ENCODE measurements at places on chromosomes 11 and 22.

DNA sequence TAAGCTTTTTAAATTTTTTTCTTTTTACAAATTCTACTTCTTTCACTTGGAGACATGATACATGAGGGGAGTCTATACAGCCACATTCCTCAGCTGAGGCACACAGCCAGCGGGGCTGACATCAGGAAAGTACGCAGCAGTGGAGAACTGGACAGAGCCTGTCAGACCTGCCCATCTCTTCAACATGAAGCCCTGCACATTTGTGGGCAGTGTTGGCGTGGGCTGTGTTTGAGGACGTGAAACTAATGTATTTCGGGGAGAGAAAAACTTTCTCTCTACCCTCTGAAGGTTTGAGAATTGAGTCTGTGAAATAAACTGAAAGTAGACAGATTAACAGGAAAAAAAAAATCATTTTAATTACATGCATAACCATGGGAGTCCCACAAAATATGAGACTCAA lies 84.8 kb upstream of the HTATIP2 start:
- DNase-seq = no peak

DNA sequence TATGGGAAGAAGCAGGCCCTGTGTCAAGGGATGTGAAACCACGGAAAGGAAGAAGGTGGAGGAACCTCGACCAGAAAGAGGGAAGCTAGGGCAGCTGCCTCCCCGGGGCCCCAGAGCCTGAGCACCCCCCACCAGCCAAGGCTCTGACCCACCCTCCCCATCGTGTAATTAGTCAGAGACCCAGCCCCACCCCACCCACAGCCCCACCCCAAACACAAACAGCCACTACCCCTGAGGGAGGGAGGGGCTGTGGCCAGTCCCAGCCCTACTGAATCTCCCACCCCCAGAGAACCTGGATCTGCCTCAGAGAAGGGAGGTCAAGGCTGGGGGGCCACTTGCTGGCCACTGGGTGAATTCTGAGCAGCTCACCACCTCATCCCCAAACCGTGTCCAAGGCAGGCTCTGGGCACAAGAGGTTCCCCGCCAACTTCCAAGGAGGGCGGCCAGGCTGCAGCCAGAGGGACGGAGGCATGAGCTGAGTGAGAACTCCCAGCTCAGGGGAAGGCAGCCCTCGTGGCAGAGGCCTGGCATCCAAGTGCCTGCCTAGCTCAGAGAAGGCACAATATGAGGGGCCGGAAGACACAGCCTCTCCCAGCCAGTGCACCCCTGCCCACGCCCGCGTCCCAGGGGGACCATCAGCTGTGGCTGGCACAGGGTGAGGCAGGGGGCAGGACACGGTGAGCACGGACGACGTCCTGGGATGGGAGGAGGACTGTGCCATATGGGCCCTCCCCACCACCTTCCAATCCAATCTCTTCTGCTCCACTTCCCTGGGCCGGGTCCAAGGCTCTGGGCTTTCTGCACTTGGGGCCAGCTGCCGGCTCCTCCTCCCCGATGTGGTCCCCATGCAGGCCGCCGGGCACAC lies 2.7 kb downstream of the PLXNB2 start:
- no peak for DNase-seq

- no peak for DNase-seq
Measured at GRCh38 chr22:21599053-21599893, 30.5 kb downstream of the YDJC start.

- no peak for DNase-seq
Measured at GRCh38 chr22:29979777-29980321, 96.9 kb downstream of the MTMR3 start.

DNA sequence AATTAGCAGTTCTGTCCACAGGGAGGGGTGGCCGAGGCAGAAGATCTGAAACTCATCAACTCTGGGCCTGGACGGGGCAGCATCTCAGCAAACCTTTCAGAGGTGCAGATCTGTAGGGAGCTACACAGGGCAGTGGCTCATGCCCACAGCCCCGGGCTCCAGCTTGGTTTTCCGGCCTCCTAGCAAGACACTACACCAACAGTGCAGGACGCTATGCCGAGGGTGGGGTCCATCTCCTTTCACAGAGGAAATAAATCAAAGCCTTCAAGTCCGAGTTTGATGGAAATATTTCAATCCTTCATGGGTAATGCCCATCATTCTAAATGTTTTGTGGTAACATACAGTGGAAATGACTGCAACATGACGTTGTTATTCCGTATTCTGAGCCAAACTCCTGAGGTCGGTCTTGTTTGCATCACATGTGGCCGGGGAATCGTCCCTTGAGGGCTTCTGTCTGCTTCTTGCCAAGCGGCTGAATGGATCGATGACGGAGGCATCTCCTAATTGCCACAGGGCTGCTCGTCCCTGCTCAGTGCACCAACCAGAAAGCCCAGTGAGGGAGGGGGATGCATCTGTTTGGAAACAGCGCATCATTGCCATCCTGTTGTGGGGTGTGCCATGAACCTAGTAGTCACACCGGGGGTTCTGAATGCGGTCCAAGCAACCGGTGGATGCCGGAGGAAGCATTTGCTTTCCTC lies 30.0 kb downstream of the LINC01488 start:
- no peak for DNase-seq

- DNase-seq = no peak
Measured at GRCh38 chr11:32489464-32489863, 54.1 kb upstream of the WT1 start.

GRCh38 chr11:86673055-86673843 lies 833 bp upstream of the ME3 start:
- no peak for DNase-seq

DNA sequence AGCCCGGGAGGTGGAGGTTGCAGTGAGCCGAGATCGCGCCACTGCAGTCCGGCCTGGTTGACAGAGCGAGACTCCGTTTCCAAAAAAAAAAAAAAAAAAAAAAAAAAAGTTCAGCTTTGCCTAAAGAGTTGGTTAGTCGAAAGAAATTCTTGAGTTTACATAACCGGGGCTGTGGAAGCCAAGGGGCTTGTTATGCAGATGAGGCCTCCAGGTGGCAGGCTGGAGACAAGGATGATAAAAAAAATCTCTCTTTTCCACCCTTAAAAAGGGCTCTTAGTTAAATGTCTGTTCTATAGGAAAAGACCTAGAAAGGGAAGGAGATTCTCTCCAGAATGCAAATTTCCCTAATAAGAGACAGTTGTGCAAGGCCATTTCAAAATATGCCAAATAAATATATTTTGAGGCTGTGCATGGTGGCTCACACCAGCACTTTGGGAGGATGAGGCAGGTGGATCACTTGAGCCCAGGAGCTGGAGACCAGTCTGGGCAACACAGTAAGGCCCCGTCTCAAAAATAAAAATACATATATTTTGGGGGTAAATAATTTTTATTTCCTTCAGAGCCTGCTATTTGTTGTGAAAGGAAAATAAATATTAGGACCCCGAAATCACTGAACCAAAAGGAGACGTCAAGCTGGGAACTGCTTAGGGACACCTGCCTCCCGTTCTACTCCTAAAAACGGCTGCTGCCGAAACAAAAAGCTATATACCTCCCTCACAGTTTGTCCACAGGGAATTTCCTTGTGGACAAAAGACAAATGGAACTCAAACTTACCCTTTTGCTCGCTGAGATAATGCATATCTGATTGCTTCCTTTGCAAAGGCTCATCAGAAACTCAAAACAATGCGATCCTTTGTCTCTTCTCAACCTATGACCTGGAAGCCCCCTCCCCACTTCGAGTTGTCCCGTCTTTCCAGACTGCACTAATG lies 2.4 kb upstream of the IFITM2 start:
- DNase-seq = peak; percentile 7

DNA sequence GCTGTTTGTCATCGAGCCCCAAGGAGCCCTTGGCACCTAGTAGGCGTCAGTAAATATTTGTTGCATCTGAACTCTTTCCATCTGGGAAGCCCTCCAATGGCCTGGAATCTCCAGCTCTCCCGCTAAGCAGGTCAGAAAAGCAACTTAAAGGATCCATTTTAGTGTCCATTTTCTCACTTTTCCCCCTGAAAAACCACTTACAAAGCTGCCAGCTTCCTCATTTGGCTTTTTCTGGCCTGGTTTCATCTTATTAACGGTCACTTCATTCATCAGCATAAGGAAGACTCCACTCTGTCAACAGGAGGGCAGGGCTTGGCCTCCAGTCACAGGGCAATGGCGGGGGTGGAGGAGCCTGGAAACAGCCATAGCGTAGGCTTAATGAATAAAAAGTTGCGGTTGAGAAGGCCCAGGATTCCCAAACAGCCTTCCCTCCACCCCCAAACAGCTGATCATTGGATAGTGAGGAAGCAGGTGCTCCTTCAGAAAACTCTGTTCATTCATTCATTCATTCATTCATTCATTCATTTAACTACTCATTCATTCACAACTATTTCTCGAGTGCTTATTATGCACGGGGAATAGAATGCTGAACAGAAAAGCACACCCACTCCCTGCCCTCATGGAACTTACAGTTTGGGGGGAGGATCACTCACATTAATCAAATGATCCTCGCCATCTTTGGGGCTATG lies 104.5 kb upstream of the RCN1 start:
- no peak for DNase-seq

- DNase-seq = no peak
Measured at GRCh38 chr11:119889111-119889510, 160.1 kb upstream of the NECTIN1 start.

DNA sequence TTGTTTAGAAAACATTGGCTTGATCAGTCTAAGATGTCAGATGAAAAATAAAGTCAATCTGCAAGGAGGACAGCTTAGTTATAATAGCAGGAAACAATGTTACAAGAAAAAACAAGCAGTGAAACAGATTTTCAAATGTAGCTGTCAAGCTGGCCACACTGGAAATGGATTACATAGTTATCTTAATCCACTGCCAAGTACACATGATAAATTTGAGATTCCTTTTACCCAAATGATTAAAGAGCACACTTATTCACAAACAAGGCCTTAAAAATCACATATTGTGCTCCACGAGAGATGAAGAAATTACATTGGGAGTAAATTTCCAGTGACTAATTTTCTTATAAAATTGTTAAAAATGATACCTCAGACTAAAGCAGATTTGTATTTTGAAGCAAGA lies 17.5 kb upstream of the ESAM start:
- DNase-seq = no peak

DNA sequence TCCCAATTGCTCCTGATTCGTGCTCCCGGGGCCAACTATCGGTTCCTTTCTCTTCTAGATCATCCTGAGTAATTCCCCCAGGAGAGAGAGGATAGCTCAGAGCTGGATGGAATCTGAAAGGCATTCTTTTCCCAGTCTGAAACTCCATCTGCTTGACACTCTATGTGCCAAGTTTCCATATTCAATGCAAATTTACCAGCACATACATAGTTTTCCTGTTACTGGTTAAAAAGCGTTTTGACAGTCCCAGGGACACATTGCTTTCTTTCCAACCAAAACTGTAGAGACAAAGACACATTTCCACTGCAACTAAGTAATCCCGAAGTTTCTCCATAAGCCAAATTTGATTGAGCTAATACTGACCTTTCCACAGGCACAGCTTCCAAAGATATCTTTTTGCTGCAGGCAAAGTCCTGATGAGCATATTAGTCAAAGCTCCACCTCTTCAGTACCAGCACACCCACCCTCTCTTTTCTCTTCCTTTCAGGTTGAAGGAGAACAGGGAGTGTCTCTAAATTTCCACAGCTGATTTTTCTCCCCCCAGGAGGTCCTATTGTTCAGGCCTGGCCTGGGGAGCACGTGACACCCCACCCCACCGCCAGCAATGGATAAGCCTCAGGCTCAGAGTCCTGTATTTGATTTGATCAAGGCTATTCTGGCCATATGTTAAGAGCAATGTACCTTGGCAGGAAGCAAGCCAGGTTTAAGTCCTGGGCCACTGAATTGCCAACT lies 9.7 kb upstream of the ANKK1 start:
- DNase-seq = no peak

DNA sequence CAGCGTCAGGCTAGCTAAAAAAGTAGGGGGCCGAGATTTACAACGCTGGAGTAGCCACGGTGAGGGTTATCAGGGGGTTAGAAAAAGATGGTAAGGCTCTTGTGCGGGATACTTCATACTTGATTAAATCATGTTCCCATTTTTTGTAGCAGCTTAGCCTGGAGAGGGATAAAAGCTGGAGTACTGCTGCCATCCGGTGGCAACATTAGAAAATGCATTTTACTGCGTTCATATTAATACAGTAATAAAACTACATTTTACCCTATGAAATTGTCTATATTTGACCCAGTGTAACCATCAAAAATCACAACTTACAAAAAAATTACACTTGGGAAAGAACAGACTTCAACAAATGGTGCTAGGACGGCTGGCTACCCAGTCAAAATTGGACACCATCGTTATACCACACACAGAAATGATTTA lies 17.3 kb downstream of the RPUSD4 start:
- peak; percentile 50 for DNase-seq

DNA sequence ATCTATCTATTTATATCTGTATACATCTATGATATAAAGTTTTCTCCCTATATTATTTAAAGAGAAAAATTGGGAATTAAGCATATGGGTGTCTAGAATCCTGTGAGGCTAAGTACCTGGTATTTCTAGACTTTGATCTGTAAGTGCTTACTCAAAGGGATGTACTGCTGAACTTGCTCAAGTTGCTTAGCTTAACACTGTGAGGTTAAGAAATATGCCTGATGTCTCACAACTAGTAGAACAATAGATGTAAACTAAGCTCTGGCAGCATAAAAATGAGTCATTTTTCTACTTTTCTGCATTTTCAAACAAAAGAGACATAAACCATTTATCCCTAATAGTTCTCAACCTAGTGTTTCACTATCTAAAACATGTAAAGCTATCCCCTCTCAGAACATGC lies 744.4 kb upstream of the ANO3 start:
- no peak for DNase-seq

DNA sequence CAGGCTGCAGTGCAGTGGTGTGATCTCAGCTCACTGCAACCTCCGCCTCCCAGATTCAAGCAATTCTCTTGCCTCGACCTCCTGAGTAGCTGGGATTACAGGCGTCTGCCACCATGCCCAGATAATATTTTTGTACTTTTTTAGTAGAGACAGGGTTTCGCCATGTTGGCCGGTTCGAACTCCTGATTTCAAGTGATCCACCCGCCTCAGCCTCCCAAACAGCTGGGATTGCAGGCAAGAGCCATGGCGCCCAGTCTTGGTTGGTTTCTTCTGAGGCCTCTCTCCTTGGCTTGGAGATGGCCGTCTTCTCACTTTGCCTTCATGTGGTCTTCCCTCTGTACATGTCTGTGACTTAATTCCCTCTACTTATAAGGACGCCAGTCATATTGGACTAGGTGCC lies 254.6 kb downstream of the BUD13 start:
- no peak for DNase-seq

DNA sequence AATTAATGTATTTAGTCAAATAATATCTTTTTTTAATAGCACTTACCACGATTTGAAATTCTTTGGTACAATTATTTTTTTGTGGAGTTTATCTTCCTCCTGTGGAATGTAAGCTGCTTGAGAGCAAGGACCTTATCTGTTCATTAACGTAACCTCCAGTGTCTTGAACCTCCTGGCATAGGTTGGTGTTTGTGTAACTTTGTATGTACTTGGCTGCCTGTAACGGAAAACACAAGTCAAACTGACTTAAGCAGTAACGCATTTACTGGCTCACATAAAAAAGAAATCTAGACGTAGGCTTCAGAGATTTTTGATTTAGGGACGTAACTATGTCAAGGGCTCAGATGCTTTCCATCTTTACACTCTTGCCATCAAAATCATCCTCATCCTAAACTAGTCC lies 56.1 kb downstream of the ARHGEF12 start:
- no peak for DNase-seq

GRCh38 chr22:27719036-27719347 lies 82.6 kb downstream of the MN1 start:
- no peak for DNase-seq
